ENCODE measurements at places on chromosomes 13 and 19. TPM values are rescaled to one million over a fixed set of nuclear protein-coding genes. Genes with fewer than 3 reads are reported as not detected.

SELENOV gene
- total RNA-seq = not detected

FARP1 gene
- 1.7 TPM for total RNA-seq

DNA sequence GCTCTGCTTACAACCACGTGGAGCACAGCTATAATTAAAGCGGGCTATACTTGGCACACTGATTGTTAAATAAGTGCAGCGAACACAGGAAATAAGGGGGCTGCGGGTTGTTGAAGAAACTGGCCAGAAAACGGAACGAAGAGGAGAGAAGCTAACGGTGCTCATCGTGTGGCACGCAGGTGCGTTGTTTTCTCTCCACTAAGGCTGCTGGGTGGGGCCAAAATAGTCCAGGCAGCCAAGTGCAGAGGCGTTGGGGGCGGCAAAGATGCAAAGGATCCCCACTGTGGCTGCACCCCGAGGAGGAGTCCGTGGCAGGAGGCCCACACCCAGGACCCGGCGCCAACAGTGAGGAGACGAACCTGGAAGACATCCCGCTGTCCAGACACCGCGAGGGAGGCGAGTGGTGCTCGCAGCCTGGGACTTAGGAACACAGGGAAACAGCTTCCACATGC lies 8.1 kb upstream of the ARL11 start:
- ATAC-seq = no peak

MTUS2 gene
- total RNA-seq = 0.11 TPM

BCL3 gene
- 86.3 TPM for total RNA-seq

DNA sequence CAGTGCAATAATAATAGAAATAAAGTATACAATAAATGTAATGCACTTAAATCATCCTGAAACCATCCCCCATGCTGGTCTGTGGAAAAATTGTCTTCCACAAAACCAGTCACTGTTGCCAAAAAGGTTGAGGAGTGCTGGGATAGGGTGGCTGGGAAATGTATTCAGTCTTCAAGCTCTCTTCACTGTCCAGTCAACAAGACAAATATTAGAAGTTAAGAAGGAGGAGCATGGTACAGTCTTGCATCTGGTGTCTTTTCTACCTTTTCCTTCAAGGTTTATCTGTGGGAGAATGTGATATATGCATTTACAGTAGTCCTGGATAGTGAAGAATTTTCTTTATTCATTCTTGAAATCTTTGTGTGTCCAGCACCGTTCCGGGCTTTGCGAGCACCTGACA lies 203.4 kb downstream of the GPC5 start:
- no peak for ATAC-seq

DNA sequence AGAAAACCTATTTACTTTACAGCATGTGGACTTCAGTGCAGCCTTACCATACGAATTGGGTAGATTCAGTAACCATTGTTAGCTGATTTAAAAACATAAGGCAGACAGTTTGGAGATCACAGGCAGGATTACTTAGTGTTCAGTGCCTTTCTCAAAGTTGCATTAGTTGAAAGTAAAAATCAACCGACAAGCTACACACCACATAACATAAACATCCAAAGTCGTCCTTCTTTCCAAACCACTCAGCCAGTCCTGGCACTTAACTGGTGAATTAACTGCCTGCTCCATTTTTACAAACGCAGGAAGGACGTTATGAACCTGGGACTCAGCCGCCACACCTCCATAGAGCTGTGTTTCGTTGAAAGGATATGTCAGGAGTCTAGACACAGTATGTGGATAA lies 91.4 kb downstream of the COL4A1 start:
- ATAC-seq = no peak

DNA sequence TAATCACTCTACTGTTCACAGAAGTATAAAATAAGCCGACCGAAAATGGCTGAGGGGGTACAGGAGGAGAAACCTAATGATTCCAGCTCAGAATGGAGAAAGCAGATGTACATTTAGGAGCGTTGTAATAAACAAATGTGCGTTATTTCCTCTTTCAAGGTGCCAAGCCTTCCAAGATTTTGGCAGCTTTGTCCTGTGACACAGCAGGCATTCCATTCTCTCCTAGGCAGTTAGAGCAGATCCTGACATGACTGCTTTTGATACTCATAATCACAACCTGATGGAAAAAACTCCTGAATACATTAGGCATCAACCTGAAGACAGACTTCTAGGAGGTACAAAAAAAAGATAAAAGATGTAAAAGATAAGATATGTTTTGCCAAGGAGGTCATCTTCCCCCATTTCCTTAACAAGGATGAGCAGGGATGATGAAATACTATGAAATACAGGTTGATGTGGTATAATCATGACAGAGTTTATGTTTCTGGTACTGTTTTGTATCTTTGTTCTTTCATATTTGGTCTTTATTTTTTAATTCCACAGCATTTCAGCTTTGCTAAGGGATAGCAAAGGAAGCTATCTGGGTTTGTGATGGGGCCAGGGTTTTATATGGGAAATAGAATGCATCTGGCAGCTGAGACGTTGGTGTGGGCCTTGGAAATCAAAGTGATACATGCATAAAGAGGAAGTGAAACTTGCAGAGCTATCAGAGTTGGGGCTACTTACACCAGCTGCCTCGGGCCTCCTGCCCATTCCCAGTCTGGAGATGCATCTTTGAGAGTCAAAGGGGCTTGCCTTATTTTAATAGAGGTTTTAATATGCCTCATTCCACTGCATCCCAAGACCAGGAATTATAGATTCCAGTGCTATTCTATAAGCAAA lies 222.5 kb downstream of the OXGR1 start:
- no peak for ATAC-seq

GRCh38 chr13:108959234-108959633 lies 329.8 kb downstream of the MYO16 start:
- no peak for ATAC-seq

TGFB1 gene
- 107 TPM for total RNA-seq

- peak; percentile 56 for ATAC-seq
Observed at GRCh38 chr19:18995804-18996241, 37.5 kb downstream of the SUGP2 start.

CDC34 gene
- total RNA-seq = 31.4 TPM

- ATAC-seq = no peak
Observed at GRCh38 chr13:66659286-66659685, 570.9 kb downstream of the PCDH9 start.

DNA sequence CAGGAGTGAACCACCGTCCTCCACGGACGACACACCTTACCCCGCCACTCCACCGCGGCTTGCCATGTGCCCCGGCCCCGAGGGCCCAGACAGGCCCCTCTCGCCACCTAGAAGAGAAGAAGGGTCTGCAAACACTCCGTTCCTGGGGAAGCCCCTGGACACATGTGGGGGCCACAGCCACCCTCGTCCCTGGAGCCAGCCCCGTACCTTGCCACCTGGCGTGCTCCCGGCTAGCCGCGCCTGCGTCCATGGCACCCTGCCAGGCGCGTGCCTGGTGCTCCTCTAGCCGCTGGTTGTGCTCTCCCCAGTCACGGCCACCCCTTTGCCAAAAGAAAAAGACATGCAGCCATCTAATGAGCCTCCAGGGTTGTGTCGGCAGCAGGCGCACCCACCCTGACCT lies 19.9 kb upstream of the TINCR start:
- no peak for ATAC-seq

All from activated T-helper 17 cell treated with anti-CD3 and anti-CD28 coated beads, Interleukin-2, amount 50 U/mL, for 72 hours (primary cell).